ENCODE measurements at places on chromosomes 7 and 10.

GRCh38 chr7:30674420-30674819 lies 7.8 kb downstream of the CRHR2 start:
- DNase-seq, result no peak

DNA sequence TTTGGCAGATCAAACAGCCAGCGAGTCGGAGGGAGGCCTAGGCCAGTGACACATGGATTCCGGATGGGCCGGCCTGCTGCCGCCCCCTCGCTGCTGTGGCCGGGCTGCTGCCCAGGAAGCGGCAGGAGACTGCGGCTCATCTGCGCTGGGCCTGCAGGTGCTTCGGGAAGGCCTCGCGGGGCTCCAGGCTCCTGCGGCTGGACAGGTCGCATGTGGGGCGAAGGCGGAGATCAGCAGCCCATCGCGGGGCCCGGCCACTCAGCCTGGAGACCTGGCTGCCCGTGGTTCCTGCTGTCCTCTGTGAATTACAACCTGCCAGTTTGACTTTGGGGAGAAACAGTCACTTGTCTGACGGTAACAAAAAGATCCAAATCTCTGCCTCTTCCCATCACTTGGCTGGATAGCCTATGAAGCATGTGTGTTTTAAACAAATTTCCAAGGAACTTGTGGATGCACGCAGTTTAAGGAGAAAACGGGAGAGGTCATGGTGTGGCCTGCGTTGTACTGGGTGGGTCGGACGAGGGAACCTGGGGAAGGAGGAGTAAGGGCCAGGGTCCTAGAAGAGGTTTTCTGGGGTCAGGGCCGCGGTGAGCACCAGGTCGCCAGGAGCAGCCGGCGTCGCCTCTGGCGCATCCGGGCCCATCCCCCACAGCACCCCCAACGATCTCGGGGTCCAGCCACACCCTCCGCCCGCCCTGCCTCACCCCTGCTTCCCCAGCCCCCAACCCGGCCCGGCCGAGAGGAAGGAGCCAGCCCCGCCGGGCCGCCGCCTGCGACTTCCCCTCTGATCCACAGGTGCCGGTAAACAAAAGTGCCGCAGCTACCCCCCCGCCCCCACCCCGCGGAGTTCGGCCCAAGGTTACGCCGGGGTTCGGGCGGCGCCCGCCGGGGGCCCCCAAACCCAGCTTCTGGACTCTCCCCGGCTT lies 1.6 kb downstream of the SPOCK2 start:
- DNase-seq, result peak; percentile 26

DNA sequence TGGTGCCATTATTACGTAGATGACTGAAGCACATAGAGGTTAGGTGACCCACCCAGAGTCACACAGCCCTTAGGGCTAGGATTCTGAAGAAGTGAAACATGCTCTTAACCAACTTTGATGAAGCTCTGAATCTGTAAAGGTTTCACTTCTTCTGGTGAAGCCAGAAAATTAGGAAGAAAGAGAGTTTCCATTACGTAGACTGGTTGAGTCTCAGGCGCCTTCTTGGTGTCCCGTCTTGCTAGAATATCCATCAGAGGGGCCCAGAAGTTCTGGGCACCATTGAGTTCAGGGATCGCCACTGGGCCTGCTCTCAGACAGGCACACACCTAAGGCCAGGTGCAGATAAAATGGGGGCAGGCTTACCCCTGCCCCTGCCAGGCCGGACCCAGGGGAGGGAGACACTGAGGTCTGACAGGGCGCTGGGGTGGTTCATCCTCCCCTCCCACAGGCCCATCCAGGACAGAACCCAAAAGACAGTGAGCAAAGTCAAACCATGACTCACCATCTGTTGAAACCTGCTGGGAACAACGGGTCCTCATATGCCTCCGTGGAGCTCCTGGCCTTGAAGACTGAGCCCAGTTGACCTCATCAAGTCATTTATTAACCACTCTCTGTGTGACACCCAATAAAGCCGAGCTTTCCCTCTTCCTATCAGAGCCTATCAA lies 33.2 kb downstream of the DRGX start:
- no peak for DNase-seq

GRCh38 chr10:65911151-65911835 lies 1014.5 kb upstream of the LRRTM3 start:
- DNase-seq, result peak; percentile 36

- no peak for DNase-seq
These were observed 2.7 kb downstream of the GOT1 start for GRCh38 chr10:99427566-99428190.

- DNase-seq, result no peak
These were observed 51.5 kb upstream of the DIP2C start for GRCh38 chr10:740936-741431.

All from KBM-7 (cell line).